ENCODE measurements at places on chromosomes 2 and 18.
A peak's percentile ranks its signal among the peaks of the same experiment; 100 is the strongest.

GRCh38 chr18:78242254-78242643, 737.4 kb upstream of the SALL3 start:
- DNase-seq = peak; percentile 31

DNA sequence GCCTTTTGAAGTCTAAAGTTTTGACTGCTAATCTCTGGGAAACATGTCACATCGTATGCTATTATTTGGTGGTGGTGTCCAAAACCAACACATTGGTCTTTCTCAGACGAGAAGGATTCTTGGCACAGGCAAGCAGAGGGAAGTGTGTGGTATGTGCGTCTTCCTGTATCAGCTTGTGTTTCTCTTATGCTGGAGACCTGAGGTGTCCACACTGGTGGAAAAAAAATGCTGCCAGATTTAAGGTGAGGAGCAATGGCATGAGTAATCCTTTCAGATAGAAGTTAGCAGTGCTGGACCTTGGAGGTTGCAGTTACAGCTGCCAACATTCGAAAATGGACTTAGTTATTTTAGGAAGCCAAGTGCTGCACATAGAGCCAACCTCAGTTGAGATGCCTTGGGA, 11.7 kb upstream of the FHL2 start:
- no peak for DNase-seq

- no peak for DNase-seq
These were observed 2.5 kb downstream of the HPCAL1 start for GRCh38 chr2:10305254-10305635.

DNA sequence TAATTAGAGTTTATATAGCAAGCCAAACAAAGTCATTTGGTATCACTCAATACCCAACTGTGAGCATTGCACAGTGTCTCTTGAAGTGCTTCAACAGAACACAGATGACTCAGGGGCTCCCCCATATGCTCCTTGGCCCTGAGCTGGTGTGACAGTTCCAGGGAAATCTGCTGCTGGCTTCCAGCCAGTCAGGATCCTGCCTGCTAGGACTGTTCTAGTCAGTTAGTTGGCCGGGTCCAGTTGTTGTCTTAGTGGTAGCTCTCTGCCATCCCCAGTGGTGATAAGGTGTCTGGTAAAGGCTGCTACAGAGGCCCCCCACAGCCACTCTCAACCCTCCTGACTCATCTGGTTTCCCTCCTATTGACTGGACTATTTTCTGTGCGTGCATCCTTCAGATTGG, 100.3 kb downstream of the IRS1 start:
- no peak for DNase-seq

- DNase-seq = no peak
These were observed 34.4 kb upstream of the PKDCC start for GRCh38 chr2:42013409-42013808.

DNA sequence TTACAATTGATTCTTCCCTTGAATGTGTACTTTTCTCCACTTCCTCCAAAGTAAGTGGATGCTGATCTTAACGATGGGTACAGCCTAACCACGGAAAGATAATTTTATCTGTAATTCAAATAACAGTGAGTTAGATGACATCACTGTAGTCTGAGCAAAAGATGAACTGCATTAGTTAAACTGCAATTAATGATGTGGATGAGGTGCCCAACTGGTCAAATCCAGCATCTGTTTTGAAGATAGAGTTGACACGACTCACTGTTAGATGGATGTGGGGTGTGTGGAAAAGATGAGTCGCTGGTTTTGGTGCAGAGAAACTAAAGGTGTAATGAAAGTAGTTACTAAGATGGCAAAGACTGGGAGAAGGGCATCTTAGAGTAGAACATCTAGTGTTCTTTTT, 270.5 kb upstream of the MEIS1 start:
- no peak for DNase-seq

- no peak for DNase-seq
These were observed 31.2 kb upstream of the GALM start for GRCh38 chr2:38634684-38635083.

DNA sequence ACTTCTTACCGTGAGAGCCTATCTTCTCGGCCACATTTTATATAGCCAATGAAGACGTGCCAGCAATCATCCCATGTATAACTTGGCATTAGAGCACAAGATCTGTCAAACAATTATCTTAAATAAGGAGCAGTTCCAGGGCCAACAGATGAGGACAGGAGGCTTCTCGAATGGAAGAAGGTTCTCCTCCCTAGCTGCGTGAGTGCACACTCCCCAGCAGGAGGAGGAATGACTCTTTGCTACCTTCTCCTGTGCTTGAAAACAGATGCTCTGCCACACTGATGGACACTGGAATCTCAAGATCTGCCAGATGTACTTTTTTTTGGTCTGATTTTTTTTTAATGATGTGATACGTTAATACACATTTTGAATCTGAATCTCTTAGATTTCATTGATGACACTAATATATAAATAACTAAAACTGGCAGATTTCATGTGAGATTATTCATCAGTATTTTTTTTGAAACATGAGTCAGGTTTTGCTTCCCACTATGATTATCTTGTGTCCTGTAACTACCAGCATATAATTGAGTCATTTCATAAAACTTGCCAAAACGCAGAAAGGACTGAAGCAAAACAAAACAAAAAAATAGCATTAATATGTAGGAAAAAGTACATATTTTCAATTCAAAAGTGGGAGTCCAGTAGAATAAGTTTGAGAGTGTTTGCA, 626 bp upstream of the VIT start:
- DNase-seq = no peak

- peak; percentile 72 for DNase-seq
These were observed 146.0 kb downstream of the FAM210A start for GRCh38 chr18:13580351-13580750.

DNA sequence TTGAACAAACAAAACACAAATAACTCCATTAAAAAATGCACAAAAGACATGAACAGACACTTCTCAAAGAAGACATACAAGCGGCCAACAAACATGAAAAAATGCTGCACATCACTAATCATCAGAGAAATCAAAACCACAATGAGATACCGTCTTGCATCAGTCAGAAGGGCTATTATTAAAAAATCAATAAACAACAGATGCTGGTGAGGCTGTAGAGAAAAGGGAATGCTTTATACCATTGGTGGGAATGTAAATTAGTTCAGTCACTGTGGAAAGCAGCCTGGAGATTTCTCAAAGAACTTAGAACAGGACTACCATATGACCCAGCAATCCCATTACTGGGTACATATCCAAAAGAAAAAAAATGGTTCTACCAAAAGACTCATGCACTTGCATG, 37.8 kb downstream of the GPR155 start:
- no peak for DNase-seq

GRCh38 chr2:19860022-19860421, 41.8 kb downstream of the TTC32 start:
- peak; percentile 24 for DNase-seq

DNA sequence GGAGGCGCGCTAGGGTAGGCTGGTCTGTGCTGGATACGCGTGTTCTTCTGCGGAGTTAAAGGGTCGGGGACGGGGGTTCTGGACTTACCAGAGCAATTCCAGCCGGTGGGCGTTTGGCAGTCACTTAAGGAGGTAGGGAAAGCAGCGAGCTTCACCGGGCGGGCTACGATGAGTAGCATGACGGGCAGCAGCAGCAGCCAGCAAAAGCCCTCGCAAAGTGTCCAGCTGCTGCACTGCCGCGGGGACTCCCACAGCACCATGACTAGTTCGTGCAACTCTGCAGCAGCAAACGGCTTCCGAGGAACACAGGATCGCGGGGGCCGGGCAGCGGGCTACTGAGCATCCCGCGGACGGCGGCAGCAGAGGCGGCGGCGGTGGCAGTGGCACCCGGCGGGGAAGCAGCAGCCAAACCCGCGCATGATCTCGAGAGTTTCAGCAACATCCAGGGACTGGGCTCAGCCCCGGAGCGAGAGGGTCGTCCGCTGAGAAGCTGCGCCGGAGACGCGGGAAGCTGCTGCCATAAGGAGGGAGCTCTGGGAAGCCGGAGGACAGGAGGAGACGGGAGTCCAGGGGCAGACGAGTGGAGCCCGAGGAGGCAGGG, 368 bp downstream of the TMEFF2 start:
- DNase-seq = no peak
